ENCODE measurements at places on chromosomes 16 and 17.

DNA sequence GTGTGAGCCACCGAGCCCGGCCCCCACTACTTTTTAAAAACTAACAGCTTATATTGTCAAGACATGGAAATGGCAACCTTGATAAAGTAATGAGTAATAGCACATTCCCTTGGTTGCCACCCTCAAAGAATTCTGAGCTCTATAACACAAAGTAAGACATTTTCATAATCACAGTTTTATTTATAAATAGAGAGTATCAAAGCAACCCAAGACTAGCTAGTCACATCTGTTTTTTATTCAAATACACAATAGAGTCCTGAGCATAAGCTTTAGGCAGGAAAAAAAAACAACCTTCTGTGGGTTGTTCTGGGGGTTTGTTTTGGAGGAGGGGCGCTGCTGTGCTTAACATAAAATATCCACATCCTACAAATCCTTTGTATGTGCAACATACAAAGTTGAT, 68.7 kb downstream of the CEP95 start:
- DNase-seq = no peak

DNA sequence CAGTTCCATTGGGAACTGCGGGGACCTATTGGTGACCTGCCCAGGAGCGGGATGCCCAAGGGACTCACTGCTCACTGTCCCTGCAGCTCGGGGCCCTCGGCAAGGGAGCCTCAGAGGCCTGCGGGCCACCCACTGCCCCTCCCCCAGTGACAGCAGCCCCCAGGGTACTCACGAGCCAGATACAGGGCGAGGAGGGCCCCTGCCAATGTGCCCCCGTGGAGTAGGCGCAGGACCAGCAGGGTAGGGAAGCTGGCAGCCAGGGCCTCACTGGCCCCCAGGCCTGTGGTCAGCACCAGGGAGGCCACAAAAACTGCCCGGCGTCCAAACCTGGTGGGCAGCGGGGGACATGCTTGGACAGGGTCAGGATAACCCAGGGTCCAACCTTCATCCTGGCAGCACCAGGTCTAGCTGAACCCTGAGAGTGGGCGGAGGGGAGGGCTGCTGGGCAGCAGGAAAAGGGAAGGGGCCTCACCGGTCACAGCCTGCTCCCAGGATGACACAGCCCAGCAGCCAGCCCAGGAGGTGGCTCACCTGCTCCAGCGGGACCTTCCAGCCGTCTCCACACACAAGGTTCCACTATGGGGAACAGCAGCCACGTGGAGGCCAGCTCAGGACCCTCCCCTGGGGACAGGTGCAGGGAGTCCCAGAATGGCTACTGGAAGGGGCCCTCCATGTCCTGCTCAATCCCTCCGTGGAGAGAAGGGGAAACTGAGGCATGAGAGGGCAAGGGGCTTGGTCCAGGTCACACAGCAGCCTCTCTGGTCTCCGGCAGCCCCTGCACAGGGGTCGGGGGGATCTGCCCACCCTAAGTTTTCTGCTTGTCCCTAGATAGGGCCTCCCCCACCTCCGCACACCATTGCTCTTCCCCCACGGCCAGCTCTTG, 855 bp downstream of the SLC22A31 start:
- no peak for DNase-seq

DNA sequence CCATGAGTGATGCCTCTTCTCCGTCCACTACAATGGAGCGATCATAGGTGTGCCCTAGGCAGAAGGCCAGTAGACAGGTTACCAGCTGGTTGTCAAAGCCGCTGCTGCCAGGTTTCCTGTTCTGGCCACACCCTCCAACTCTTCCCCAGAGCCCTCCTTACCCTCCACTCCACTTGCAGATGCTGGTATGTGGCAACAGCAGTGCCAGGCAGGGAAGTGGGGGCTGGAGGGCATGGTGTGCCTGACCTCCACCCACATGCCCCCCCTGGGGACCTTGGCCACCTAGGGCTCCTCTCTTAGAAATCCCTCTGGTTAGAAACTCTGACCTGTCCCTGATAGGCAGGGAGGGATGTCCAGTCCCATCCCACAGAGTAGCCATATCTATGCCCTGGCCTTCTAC, 1.5 kb downstream of the RRAD start:
- DNase-seq = peak; percentile 54

DNA sequence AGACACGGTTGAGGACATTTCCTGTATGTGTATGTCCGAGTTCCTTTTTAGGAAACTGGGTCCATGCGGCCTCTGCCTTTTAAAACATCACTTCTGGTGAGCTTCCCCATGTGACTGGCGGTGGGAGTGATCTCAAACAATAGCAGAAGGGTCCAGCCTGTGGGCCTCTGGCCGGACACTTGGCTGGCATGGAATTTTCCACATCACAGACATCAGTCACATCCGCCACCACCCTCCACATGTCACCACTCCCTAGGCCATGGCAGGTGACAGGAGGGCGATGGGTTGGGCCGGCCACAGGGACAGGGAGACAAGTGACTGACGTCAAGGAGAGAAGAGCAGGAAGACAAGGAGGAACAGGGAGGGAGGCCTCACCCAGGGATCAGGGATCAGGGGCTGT, 83.7 kb downstream of the DNAH17 start:
- no peak for DNase-seq

DNA sequence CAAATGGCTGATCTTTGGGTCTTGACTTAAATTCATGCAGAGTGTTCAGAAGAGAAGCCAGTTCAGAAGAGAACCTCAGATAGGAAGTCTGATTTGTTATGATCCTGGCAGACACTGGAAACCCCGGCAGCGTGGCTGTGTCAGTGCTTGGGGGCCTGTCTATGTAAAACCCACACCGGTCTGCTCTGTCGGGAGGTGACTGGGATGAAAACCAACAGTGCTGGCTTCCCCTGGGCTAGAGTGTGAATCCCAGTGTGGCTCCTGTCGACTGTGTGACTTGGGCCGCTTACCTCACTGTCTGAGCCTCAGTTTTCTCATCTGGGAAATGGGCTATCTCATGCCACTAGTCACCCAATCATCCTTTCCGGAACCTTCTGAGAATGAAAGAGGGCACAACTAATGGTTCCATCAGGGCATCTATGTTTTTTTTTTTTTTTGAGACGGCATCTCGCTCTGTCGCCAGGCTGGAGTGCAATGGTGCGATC, 92.4 kb downstream of the FOXL1 start:
- DNase-seq = no peak

DNA sequence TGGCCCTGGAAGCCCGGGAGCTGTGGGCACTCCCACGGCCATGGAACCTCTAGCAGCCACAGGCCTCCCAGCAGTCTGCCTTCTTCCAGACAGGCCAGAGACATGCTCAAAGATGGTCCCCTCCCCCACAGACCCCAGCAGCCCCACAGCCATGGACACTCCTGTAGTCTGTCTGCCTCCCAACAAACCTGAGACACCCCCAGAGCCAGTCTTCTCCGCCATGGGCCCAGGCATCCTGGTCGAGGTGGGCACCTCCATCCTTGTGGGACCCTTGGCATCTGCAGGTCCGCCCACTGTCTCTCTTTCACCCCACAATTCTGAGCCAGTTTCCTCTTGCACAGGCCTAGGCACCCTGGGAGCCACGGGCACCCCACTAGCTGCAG, 3.1 kb downstream of the KIAA0753 start:
- DNase-seq = no peak

DNA sequence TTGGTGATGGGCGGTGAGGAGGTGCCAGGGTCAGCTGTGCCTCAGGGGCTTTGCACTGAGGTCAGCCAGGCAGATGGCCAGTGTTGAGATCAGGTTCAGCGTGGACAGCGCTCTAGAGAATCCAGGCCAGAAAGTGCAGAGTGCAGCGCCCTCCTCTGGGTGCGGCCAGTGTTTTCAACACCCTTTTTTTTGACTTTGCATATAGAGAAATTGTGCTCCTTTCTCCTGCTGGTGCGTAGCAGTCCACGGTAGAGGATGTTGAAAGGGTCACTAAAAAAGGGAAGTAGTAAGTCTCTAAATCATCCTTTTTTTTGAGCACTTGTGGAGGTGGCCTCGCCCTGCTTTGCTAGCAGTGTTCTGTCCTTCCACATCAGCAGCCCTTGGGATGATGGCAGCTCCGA, 53.9 kb downstream of the BANP start:
- no peak for DNase-seq

DNA sequence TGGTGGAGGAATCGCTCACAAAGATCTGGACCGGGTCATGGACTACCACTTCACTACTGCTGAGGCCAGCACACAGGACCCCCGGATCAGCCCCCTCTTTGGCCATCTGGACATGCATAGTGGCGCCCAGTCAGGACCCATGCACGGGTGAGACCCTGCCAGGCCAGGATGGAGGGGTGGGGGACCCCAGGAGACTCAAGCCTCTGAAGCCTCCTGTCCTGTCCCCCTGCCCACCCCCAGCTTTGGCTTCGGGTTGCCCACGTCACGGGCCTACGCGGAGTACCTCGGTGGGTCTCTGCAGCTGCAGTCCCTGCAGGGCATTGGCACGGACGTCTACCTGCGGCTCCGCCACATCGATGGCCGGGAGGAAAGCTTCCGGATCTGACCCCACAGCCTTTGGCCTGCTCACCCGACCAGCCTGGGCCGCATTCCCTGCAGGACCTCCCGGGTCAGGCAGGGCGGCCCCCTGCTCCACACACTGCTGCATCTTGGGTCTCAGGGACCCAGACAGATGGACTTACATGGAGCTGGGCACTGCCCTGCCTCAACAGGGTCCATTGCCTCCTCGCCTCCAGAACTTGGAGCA, 3.8 kb downstream of the BCKDK start:
- DNase-seq = no peak

GRCh38 chr16:2881783-2882649, 999 bp upstream of the FLYWCH2 start:
- DNase-seq = peak; percentile 39

DNA sequence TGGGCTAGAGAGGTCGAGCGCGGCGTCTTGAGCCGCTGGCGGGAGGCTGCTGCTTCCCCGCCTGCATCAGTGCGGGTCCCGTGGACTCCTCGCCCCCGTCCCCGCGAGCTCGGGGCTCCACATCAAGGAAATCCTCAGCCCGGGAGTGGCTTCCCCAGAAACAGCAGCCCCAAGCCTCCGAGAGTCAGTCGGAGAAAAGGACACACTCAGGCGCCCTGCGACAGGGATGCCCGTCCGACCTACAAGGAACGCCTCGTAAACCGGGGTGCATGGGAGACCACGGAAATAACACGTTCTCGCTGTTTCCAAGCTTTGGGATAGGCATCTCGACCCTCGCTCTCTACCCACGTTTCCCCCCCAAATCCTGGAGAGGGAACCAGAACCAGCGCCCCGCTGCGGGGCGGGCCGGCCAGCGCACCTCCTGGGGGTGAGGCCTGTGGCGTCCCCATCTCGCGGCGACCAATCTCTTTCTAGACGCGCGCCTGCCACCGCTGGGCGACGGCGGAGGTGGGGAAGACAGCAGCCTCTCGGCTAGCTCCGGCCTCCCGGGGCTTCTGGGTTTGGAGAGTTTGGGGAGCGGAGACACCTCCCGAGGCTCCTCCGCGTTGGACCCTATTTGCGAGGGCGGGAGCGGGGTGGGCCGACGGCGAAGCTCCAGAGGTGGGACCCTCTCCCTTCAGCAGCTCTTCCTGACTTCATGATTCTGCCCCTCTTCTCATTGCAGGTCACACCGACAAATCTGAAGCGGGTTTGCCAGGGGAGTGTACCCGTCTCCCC, 759 bp upstream of the TP53I13 start:
- peak; percentile 80 for DNase-seq

DNA sequence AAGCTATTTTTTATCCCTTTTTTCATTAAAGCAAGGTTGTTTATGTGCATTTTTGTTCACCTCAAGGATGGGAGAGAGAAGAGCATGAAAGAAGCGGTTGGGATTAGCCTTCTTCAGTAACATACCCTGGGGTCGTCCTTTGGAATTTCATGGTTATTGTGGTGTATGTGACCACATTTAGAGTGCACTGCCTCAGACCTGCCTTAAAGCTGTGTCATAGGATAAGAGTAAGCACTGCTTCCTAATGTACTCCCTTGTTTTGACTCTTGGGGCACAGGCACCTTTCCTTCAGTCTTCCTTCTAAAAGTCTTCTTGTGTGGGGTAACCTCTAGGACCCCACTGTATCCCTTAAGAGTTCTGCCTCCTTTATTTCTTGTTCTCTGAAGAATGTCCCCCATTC, 28.9 kb downstream of the TNRC6A start:
- DNase-seq = no peak

GRCh38 chr17:11899537-11899942, 97.7 kb downstream of the ZNF18 start:
- DNase-seq = no peak

Data from NCI-H2171 treated with DMSO at 0.1 percent for 48 hours (cell line).